Hepatocyte (in vitro differentiated cells): ENCODE measurements at places on chromosomes 2 and 18. TPM values are rescaled to one million over a fixed set of nuclear protein-coding genes. Genes with fewer than 3 reads are reported as not detected.
A peak's percentile ranks its signal among the peaks of the same experiment; 100 is the strongest.

GRCh38 chr2:28319118-28320008 lies 73.3 kb upstream of the FOSL2 start:
- H3K27me3 ChIP-seq, result no peaks in the 10 kb centered on the region
- no peak overlapping the region for H3K4me3 ChIP-seq
- no peaks in the 10 kb centered on the region for H3K36me3 ChIP-seq

- no peak overlapping the region for H3K27ac ChIP-seq
- H3K4me3 ChIP-seq, result no peak overlapping the region
- no peaks in the 10 kb centered on the region for H3K36me3 ChIP-seq
- no peaks in the 10 kb centered on the region for H3K4me1 ChIP-seq
- no peaks in the 10 kb centered on the region for H3K27me3 ChIP-seq
Measured at GRCh38 chr2:11663427-11663826, 6.6 kb downstream of the NTSR2 start.

- H3K27me3 ChIP-seq, result no peaks in the 10 kb centered on the region
- no peak overlapping the region for H3K27ac ChIP-seq
- peaks cover 14% of the 10 kb centered on the region for H3K36me3 ChIP-seq
- no peak overlapping the region for H3K4me3 ChIP-seq
- peaks cover 7% of the 10 kb centered on the region for H3K4me1 ChIP-seq
Measured at GRCh38 chr2:190974629-190975361, 39.2 kb downstream of the STAT1 start.

DNA sequence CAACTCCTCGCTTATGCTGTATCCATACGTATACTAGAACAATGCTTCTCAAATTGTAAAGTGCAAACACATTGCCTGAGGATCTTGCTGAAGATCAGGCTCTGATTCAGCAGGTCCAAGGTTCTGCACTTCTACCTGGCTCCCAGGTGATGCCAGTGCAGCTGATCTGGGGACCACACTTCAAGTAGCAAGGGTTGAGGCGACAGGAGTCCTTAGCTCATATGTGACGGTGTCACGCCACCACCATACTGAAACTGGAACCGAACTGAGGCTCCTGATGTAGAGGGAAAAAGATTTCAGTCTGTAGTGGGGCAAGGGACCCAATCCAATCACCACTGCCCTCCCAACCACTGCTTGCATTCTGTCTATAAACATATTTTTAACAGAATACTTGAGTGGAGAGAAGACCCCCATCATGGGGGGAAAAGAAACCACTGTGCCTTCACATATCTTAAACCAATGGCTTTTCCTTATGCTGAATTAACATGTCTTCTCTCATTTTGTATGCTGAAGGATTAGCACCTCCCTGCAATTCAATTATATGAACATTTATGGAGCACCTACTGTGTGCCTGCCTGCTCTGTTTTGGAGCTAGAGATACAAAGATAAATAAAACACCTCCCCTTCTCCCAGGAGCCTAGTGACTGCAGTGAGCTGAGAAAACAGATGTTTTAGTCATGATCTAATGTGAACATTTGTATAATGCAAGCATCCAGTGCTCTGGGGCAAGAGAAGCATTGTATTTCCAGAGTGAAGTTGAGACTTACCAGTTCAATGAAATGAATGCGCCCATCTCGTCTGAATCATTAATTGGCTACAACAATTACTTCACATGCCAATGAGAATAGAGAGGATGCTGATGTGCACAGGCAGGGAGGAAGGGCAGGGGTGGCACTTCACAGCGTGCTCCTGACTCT lies 6.6 kb upstream of the ASAP2 start:
- H3K27ac ChIP-seq, result no peak overlapping the region
- no peak overlapping the region for H3K4me3 ChIP-seq
- DNase-seq, result no peak
- no peaks in the 10 kb centered on the region for H3K27me3 ChIP-seq
- no peaks in the 10 kb centered on the region for H3K36me3 ChIP-seq

RAB6C gene
- not detected in 2 replicates for polyA plus RNA-seq

FAM237A gene
- polyA plus RNA-seq, result not detected in 2 replicates

- H3K27ac ChIP-seq, result no peak overlapping the region
- H3K4me1 ChIP-seq, result no peaks in the 10 kb centered on the region
- no peaks in the 10 kb centered on the region for H3K27me3 ChIP-seq
- peaks cover 4% of the 10 kb centered on the region for H3K36me3 ChIP-seq
- DNase-seq, result no peak
Measured at GRCh38 chr18:58697146-58697545, 25.9 kb downstream of the MALT1 start.

GRCh38 chr2:144890828-144891227 lies 370.9 kb upstream of the ZEB2 start:
- H3K4me3 ChIP-seq, result no peak overlapping the region
- DNase-seq, result peak; percentile 4
- no peaks in the 10 kb centered on the region for H3K4me1 ChIP-seq
- no peak overlapping the region for H3K27ac ChIP-seq
- no peaks in the 10 kb centered on the region for H3K27me3 ChIP-seq

- no peaks in the 10 kb centered on the region for H3K27me3 ChIP-seq
- DNase-seq, result no peak
- H3K4me3 ChIP-seq, result no peak overlapping the region
- peaks cover 20% of the 10 kb centered on the region for H3K4me1 ChIP-seq
- no peak overlapping the region for H3K27ac ChIP-seq
Measured at GRCh38 chr2:173033084-173033483, 42.6 kb upstream of the MAP3K20 start.

DNA sequence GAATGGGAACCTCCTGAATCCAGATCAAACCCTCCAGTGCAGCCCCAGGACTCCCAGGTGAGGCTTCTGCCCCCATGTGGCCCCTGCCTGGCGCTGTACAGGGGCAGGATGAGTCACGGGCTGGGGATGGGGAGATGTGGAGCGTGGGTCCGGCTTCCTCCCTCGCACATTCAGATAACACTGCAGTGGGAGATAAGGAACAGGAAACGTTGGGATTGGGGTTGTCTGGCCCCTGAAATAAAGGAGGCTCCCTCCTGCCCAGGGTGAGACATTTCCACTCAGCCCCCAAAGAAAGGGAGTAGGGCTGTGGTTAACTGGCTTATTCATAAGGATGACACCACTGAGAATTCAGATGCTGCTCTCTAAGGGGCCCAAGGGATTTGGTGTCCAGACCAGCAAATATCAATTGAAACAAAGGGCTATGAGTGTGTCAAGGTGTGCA lies 30.7 kb downstream of the IGFBP5 start:
- no peaks in the 10 kb centered on the region for H3K36me3 ChIP-seq
- no peaks in the 10 kb centered on the region for H3K27me3 ChIP-seq
- H3K27ac ChIP-seq, result peak overlapping the region; percentile 47
- DNase-seq, result peak; percentile 69

DNA sequence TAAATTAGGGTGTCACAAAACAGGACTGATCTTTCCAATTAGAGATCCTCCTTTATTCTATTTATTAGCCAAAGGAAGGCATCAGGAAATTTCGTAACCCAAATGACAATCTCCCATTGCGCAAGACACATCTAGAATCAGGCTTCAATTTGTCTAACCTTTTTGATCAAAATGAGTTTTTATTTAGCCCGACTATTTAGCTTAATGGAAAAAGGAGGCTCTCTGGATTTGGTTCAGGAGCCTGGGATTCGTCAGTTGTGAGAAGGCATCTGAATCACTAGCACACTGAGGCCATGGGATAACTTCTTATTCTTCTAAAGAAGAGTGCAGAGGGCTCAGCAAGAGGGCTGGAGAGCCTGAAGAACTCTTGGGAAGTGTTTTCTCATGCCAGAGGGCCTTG lies 332.1 kb upstream of the ETAA1 start:
- H3K4me1 ChIP-seq, result no peaks in the 10 kb centered on the region
- no peak overlapping the region for H3K4me3 ChIP-seq
- no peaks in the 10 kb centered on the region for H3K36me3 ChIP-seq
- DNase-seq, result no peak

DNA sequence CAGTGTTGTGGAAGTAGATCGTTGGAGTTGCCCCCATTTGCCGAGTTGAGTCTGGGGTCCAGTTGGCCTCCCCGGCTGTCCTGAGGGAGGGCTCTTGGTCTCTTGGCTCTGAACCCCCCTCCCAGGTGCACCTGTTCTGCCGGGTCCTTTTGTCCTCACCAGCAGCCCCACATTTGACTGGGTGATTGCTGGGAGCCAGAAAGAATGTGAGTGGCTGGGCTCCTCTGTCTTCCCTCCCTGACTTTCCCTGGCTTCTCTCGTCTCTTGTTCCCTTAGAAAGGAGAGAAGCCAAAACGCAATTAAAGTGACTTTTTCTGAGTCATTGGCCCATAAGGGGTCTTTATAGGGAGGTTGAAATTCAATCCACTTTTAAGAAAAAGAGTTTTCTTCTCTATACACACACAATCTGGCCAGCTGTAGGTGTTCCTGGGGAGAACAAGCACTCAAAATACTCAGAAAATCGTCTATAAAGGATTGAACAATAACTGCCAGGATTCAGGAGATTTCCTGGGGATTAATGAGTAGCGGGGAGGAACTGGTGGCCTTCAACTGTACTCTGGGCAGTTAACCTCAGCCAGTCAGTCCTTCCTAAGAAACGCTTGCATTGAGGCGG lies 131.0 kb downstream of the TMEM182 start:
- no peaks in the 10 kb centered on the region for H3K4me1 ChIP-seq
- no peak overlapping the region for H3K4me3 ChIP-seq
- no peak for DNase-seq
- H3K27me3 ChIP-seq, result no peaks in the 10 kb centered on the region

- H3K27me3 ChIP-seq, result no peaks in the 10 kb centered on the region
- H3K4me3 ChIP-seq, result no peak overlapping the region
- peaks cover 4% of the 10 kb centered on the region for H3K4me1 ChIP-seq
Measured at GRCh38 chr18:47163241-47163640, 12.9 kb downstream of the IER3IP1 start.

- no peak overlapping the region for H3K27ac ChIP-seq
- no peaks in the 10 kb centered on the region for H3K36me3 ChIP-seq
- H3K4me1 ChIP-seq, result peaks cover under 1% of the 10 kb centered on the region
- H3K4me3 ChIP-seq, result no peak overlapping the region
- no peaks in the 10 kb centered on the region for H3K27me3 ChIP-seq
Measured at GRCh38 chr18:50638016-50638883, 78.4 kb downstream of the MAPK4 start.
